ENCODE measurements at places on chromosomes 3 and 15. TPM values are rescaled to one million over a fixed set of nuclear protein-coding genes. Genes with fewer than 3 reads are reported as not detected.

The MED12L gene
- total RNA-seq, result 0.72 TPM

The CLRN1 gene
- not detected for total RNA-seq

The ZDHHC19 gene
- total RNA-seq, result not detected

The SLC9C1 gene
- 0.33 TPM for total RNA-seq

The GRAMD1C gene
- 12.1 TPM for total RNA-seq

The GRM7 gene
- total RNA-seq, result not detected

The PCBP4 gene
- 33.3 TPM for total RNA-seq

The AGTR1 gene
- total RNA-seq, result 3.2 TPM

The ZNF660 gene
- total RNA-seq, result 2.0 TPM

The FBXO40 gene
- not detected for total RNA-seq

The GPR27 gene
- total RNA-seq, result 0.25 TPM

The ATP2B2 gene
- total RNA-seq, result not detected

The FGF12 gene
- total RNA-seq, result 0.08 TPM

The NRG4 gene
- total RNA-seq, result not detected

The BCL2A1 gene
- not detected for total RNA-seq

The GPR156 gene
- total RNA-seq, result 0.90 TPM

The TGM4 gene
- not detected for total RNA-seq

The CHDH gene
- 7.9 TPM for total RNA-seq

The LHFPL4 gene
- total RNA-seq, result not detected

The CDHR4 gene
- total RNA-seq, result 0.09 TPM

The SLC35A5 gene
- 81.5 TPM for total RNA-seq

The CPNE9 gene
- total RNA-seq, result not detected

The IQCH gene
- 0.74 TPM for total RNA-seq

The DUOXA2 gene
- total RNA-seq, result not detected

The FSTL1 gene
- total RNA-seq, result 765 TPM

The TPRA1 gene
- 25.6 TPM for total RNA-seq

The MCF2L2 gene
- not detected for total RNA-seq

The EBLN2 gene
- 5.8 TPM for total RNA-seq

The FOXB1 gene
- total RNA-seq, result not detected

The LRRC49 gene
- total RNA-seq, result 25.2 TPM

The ADIPOQ gene
- total RNA-seq, result not detected

The SLC6A11 gene
- total RNA-seq, result not detected

The GRAMD2A gene
- total RNA-seq, result 0.63 TPM

The PSMD6 gene
- total RNA-seq, result 67.1 TPM

The SGO1 gene
- 14.5 TPM for total RNA-seq

The PRR20G gene
- total RNA-seq, result not detected

The PLCB2 gene
- total RNA-seq, result not detected

The CHRD gene
- 4.6 TPM for total RNA-seq

The MME gene
- total RNA-seq, result 50.4 TPM

The CX3CR1 gene
- not detected for total RNA-seq

The CTXND1 gene
- not detected for total RNA-seq

The ZNF609 gene
- 19.3 TPM for total RNA-seq

The PLA2G4D gene
- not detected for total RNA-seq

The CPN2 gene
- not detected for total RNA-seq

The GOLGA8T gene
- total RNA-seq, result not detected

The SAMMSON gene
- total RNA-seq, result not detected

The HRG gene
- total RNA-seq, result not detected

The ROBO2 gene
- 1.2 TPM for total RNA-seq

The XIRP1 gene
- total RNA-seq, result 0.09 TPM

Data from fibroblast of the aortic adventitia (primary cell).